DMS153 (cell line): ENCODE measurements at places on chromosomes 2 and 18.
A peak's percentile ranks its signal among the peaks of the same experiment; 100 is the strongest.

DNA sequence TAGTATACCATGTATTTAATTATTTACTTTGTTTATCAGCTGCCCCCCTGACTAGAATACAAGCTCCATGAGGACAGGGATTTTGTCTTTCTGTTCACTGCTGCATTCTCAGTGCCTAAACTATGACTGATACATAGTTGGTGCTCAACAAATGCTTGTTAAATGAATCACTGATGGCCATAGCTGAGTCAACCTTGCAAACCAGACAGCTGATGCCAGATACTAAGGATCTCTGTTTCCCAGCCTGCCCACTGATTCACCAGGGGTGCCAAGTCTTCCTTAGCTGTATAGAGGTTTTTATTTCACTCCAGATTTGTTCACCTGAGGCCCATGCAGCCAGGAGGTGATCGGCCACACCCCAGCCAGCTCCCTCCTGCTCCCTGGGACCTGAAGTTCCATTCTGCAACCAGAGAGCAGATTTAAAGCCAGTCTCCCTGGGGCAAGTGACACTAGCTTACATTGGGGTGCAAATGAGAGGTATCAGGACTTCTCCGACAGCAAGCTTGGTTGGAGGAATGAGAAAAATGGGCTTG, 92.2 kb downstream of the C1QL2 start:
- no peak for DNase-seq

DNA sequence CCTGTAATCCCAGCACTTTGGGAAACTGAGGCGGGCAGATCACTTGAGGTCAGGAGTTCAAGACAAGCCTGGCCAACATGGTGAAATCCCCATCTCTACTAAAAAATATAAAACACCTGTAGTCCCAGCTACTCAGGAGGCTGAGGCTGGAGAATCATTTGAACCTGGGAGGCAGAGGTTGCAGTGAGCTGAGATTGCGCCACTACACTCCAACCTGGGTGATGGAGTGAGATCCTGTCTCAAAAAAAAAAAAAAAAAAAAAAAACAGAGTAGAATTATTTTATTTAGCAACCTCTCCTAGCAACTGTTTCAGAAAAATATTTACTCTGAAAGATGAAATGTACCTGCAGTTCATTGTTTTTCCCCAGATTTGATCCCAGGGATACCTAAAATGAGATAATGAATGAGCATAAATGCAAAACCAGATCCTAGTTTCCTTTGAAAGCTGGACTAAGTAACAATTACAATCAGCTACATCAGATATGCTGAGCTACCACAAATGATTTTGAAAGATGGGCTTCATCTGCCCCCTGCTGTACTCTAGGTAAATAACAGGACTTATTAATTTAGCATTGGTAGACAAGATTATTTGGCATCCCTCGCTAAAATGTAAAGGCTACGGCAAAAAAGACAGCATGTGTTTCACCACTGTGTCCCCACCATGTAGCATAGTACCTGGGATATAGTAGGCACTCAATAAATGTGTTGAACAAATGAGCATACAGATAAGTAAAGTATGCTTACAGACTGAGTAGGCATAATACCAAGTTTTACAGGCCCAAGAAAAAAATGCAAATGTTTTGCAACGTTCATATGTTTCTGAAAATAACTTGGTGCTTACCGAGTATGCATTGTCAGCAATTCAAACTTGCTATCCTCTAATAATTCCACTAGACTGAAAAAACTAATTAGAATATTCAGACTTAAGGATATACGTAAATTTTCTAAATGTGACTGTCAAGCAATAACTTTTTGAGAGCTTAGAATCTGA, 102.5 kb downstream of the ATL2 start:
- DNase-seq, result peak; percentile 66

DNA sequence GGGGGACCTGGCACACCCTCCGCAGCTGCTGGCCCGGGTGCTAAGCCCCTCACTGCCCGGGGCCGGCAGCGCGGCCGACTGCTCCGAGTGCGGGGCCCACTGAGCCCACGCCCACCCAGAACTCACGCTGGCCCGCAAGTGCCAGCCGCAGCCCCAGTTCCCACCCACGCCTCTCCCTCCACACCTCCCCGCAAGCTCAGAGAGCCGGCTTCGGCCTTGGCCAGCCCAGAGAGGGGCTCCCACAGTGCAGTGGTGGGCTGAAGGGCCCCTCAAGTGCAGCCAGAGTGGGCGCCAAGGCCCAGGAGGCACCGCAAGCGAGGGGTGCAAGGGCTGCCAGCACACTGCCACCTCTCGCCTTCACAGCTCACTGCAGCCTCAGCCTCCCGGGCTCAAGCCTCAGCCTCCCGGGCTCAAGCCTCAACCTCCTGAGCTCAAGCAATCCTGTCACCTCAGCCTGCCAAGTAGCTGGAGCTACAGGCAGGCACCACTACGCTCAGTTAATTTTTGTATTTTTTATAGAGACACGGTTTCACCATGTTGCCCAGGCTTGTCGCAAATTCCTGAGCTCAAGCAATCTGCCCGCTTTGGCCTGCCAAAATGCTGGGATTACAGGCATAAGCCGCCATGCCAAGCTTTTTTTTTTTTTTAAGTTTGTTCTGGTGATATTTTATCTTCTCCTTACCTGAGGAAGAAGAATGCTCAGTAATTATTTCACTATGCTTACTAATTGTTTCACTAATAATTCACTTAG, 71.7 kb upstream of the CDCA7 start:
- DNase-seq, result no peak

GRCh38 chr2:31243053-31243452, 9.1 kb downstream of the EHD3 start:
- no peak for DNase-seq
